NK-92 treated with Interleukin-12 subunit alpha and Interleukin-12 subunit beta, amount 100 ng/mL, for 24 hours (cell line): ENCODE measurements at places on chromosomes 6 and 20.

GRCh38 chr6:151721146-151721545, 86.3 kb upstream of the ESR1 start:
- DNase-seq: no peak

GRCh38 chr20:47724396-47724795, 60.9 kb downstream of the SULF2 start:
- DNase-seq: no peak

- no peak for DNase-seq
Measured at GRCh38 chr6:26588965-26589364, 7.8 kb upstream of the ABT1 start.

DNA sequence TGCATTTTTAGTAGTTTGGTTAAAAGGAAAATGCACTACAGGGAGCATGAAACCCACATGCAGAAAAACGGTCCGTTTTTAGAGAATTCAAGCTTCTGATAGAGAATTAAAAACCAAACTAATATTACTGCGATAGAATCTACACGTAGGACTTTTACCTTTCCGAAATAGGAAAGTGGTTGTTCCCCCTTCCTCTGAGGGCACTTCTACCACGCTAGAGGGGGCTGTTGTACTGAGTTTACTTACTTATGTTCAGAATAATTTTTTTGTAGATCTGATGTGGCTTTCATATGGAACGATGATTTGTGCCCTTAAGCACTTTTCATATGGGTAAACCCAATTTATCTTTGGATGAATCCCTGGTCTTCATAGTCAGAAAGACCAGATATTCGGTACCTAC, 264.3 kb upstream of the PLN start:
- no peak for DNase-seq

GRCh38 chr20:50852085-50852484, 57.2 kb downstream of the BCAS4 start:
- no peak for DNase-seq

- DNase-seq: no peak
Measured at GRCh38 chr20:63522981-63523611, 2.5 kb downstream of the PPDPF start.

DNA sequence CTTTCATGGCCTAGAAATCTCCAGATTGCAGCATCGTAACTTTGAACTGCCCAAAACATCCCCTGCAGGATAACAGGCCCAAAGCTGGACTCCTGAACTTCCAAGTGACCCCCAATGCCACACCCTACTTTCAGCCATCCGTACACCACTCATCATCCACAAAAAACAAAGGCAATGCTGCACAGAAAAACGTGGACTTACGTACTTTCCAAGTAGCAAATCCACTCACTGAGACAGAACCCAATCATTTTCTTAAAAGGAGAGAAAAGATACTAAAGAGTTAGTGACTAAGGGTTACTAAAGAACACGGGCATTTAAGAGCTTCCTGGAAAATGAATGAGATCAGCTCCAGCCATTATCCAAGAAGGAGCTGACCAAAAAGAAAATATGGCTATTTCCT, 211.0 kb downstream of the WDR27 start:
- DNase-seq: no peak

DNA sequence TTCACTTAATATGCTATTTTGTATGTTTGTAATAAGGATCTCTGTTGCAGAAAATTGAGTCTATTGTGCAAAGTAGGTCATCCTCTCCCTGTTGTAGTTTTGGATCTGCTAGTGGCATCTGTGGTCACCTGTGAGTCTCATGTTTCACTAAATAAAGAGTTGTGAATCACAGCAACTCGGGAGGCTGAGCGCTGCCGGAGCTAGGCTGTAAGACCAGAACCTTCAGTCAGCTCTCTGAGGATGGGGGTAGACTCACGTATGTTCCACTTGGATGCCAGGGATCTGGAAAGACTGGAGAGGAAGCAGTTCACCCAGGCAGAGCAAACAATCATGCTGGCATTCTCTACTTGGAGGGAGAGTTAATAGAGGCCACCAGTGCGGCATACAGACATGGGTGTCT, 187.3 kb upstream of the FOXA2 start:
- DNase-seq: no peak
